ENCODE measurements at places on chromosomes 5 and 9.

DNA sequence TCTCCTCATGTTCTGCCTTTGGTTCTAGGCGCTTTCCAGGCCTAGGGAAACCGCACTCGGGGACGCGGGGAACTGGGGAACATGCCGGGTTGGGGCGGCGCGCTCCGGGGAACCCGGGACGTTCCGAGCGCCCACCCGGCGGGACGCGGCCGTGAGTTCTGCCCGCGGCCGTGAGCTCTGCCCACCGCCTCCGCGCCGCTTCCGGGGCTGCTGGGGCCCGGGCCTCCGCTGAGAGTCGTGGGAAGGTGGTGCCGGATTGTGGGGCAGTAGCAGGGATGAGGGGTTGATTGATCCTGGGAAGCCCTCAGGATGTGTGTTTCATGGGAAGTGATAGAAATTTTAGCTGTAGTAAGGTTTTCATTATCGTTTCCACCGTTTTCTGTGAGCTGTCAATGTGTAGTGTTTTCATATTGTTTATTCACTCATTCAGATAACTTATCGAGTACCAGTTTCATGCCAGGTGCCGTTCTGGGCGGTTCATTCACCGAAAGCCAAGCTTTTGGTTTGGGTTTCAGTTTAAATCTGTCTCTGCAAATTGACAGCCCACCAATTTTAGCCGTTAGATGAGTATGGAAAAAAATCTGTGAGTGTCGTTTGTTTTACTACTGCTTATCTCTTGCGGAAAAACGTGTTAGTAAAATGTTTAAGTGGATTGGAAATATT lies 657 bp downstream of the MTRR start:
- DNase-seq = no peak

DNA sequence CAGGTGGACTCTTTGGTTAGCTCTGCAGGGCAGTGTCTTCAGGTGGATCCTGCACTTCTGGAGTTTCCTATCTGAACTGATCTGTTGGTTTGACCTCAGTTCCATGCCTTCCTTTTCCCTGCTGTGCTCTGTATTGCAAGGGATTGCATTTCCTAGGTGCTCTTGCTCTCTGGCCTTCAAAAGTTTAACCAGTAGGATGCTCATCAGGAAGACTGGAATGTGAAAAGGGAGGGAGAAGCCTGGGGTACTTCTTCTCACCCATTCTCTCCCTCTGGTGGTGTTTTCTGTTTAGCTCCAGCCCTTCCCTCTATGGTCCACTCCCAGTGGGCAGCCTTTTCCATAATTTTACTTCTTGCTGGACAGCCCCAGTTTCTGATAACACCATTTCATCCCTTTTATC lies 78.5 kb downstream of the ZNF618 start:
- no peak for DNase-seq

- DNase-seq = no peak
These were observed 1.3 kb upstream of the SMC5 start for GRCh38 chr9:70257502-70257901.

DNA sequence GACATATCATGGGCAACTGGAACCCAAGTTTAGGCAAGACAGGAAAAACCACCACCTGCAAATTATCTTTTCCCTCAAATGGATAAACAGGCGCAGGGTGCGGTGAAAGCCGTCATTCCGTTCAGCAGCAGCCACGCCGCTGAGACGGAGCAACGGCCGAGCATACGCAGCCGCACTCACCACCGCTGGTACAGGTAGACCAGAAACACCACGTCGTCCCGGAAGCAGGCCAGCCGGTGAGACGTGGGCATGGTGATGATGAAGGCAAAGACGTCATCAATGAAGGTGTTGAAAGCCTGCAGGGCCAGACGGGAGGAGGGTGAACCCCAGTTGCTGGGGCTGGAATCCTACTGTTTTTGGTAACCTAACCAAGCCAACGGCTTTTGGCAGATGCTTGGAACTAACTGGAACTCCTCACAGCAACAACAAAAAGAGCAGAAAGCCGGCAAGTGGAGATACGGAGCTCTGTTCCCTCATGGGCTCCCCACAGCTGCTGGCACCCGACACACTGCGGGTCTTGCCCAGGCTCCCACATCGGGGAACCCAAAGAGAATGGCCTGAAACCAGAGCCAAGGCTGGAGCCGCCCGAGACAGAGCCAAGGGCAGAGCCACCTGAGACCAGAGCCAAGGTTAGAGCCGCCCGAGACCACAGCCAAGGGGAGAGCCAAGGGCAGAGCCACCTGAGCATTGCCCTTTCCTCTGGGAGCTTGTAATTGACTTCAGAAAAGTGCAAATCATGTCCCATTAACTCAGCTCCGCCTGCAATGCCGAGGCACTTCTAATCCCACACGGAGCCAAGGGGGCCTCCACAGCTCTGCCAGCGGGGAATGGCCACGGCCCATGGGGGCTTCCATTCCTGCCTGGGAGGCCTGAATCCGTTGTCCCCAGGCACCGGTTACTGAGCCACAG lies 24.2 kb downstream of the CLPTM1L start:
- peak; percentile 13 for DNase-seq

DNA sequence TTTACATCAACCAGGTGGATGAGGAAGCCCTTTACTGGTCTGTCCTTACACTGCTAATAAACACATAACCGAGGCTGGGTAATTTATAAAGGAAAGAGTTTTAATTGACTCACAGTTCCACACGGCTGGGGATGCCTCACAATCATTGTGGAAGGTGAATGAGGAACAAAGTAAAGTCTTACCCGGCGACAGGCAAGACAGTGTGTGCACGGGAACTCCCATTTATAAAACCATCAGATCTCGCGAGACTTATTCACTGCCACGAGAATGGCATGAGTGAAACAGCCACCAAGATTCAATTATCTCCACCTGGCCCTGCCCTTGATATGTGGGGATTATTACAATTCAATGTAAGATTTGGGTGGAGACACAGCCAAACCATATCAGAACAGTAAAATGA lies 67.3 kb upstream of the GRAMD2B start:
- DNase-seq = no peak

- DNase-seq = peak; percentile 36
These were observed 528.8 kb upstream of the GRAMD2B start for GRCh38 chr5:125894383-125894782.

DNA sequence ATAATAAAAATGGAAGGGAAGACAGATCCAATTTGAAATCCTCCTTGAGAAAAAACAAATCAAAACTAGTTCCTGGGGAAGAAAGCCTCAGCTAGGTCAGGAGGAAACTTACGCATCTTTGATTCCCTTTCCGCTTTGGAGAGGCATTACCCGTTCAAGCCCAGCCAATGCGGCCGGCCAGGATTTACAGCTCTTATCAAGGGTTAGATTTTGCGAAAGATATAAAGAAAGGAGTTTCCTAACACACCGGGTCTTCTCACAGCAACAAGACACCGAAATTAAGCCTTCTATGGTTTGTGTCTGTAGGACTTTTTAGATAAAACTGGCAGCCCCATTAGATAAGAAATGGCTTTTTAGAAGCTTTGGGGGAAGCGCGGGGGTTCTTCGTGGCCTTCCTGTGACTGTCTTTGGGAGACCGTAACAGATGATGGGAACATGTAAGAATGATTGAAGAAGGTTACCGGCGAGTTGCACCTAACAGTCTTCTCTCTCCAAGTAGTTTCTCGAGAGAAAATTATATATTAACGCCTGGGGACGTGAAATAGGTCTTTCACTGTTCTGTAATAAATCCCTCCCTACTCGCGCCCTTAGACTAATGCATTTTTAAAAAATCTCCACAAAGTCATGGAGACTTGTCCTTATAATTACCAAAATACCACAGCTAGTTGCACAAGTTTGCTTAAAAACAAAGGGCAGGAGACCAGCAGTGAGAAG lies 1.3 kb upstream of the ISL1 start:
- DNase-seq = no peak

DNA sequence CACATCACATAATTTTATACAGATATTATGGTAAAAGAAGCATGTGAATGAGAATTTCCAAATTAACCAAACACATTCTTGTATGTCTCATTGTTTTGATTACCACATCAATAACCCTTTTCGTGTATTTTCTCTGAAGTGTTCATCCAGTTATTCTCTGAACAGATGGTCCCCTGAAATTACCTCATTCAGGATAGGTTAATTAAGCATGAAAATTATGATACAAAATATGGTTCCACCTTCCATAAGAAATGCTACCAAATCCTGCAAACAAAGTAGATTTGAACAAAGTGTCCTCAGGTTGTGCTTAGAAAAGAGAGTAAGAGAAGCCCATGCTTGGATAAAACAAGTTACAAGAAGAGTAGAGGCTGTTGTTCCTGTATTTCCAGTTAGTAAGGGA lies 83.1 kb upstream of the LMNB1 start:
- DNase-seq = no peak

Data from femur (tissue), 1 donor.